Spleen (tissue), 13 donors: ENCODE measurements at places on chromosomes 2 and 18.

DNA sequence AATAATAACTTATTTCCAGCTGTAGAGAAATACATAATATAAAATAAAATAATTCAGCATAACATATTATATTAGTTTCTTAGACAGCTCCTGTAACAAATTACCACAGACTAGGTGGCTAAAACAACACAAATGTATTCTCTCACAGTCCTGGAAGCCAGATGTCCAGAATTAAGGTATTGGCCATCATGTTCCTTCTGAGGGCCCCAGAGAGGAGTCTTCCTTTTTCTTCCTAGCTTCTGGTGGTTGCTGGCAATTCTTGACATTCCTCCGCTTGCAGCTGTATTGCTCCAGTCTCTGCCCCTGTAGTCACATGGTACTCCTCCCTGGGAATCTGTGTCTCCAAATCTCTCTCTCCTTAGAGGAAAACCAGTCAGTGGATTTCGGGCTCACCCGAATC, 146.8 kb downstream of the RBM43 start:
- no peak for DNase-seq

DNA sequence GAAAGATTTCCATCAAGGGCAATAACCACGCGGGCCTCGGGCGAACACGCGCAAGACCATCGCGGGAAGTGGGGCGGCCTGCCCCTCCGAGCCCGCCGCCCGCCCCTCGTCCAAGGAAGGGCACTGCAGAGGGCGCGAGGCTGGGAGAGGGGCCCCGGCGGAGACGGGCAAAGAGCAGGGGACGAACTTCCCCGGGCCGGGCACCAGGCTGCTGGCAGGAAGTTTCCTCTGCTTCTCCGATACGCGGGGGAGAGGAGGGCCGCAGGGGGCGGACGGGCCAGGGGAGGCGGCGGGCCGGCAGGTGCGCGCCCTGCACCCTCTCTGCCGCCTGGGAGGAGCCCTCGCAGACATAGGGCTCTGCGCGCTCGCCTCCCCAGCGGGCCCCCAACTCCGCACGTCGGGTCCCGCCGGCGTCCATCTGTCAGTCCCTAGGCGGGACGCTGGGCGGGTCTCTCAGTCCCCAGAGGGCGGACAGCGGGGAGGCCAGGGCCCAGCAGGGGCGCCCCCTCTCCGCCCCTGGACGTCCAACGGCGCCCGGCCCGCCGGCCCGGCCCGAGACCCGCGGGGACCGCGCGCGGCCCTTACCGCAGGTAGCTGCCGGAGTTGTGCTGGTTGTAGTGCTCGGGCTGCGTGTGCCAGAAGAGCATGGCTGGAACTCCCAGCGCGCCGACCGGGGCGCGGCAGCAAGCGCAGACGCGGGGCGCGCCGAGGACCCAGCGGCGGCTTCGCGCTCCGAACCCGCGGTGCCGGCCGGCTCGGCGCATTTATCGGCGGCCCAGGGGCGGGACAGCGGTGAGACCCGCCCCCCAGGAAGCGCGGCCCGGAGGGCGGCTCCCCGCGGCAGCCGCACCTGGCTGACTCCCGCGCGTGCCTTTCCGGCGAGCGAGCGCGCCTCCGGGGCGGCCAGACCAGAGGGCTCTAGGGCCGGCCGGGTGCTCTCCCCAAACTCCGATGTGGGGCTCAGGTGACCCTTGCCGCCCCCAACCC, at the start of gene TFCP2L1:
TSS of gene TFCP2L1 (minus strand) at position 740 of the 987 bp plus-strand sequence. CDS start at position 647, 93 bp downstream.
- DNase-seq = peak; percentile 81

DNA sequence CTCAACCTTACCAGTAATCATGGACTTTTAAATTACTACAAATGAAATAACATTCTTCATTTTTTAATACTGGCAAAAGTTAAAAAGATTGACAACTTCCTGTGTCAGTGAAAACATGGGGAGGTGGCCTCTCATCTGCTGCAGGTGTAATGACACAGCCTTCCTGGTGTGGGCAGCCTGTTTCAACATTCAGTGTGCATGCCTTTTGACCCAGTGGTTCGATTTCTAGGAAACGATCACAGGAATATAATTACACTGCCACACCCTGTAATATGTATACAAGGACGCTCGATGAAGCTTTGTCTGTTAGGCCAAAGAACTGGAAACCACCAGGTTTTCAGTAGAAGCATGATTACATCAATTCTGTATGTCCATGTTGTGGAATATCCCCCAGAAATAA, 68.7 kb downstream of the MTHFD2 start:
- no peak for DNase-seq

DNA sequence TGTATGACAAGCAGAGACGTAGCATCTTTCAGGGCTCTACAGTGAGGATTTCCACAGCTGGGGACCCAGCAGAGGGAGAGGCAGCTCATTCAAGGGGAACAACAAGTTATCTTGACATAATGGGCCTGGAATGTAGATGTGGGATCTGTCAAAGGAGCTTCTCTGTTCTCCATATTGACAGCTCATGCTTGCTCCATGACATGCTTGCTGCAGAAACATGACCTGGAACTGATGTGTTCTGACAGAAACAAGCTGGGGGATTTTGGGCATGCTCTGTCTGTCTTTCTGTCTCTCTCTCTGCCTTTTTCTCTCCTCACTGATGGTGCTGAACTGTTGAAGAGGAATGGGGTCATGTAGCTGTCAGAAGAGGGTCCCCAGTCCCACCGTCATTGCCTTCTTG, 79.6 kb downstream of the MMADHC start:
- no peak for DNase-seq

- DNase-seq = no peak
Measured at GRCh38 chr2:71824436-71824835, 323.2 kb downstream of the CYP26B1 start.

GRCh38 chr18:59748628-59749360, 51.6 kb upstream of the CCBE1 start:
- no peak for DNase-seq

GRCh38 chr2:18213986-18214385, 335.5 kb downstream of the KCNS3 start:
- no peak for DNase-seq

GRCh38 chr2:189337656-189338055, 103.6 kb upstream of the WDR75 start:
- DNase-seq = no peak

DNA sequence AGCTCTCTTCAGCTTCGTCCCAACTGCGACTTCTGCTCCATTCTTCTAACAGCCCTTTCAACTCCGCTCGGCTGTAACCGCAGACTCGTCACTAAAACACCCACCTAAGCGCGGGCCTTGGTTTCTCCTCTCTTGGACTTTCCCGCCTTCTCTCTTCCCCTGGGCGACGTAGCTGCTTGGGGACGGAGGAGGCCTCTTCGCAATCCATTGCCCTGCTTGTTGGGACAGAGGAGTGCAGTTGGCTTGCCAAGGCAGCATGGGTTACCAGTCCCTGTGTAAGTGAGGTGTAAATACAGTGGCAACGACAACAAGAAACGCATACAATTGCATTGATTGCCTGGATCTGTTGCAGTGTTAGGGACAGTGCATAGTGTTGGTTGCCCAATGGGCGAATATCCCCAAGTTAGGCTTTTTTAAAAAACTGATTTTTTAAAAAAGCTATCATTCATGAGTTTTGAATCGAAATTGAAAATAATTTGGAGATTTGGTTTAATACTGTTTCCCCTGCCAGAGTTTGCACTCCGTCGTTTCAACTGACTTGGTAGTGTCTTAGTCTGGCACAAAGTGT, 484 bp upstream of the DARS1 start:
- DNase-seq = no peak

DNA sequence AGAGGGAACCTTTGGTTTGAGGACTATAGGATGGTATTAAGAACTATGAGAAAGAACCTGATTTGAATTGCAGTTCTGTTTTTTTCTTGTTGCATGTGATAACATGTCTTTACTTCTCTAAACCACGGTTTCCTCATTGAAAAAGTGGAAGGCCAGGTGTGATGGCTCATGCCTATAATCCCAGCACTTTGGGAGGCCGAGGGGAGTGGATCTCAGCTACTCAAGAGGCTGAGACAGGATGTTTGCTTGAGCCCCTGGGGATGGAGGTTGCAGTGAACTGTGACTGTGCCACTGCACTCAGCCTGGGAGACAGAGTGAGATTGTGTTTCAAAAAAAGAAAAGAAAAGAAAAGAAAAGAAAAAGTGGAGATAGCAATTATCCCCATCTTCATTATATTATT, 32.3 kb downstream of the SCN9A start:
- DNase-seq = no peak

DNA sequence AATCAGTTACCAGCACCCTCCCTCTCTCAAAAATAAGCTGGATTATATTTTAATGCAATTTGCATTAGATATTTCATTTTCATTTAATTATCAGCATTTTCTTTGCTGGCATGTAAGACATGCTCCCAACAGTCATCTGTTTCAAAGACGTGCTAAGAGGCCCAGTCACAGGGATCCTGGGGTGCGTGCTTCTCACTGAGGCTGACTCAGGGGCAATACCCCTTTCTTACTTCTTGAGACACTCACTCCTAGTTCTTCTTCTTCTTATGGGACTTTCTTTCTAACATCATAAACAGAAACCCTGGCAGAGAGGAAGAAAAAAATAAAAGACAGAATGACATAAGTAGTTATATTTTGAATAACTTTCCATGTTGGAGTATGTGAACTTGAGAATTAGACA, 372.1 kb upstream of the MEX3C start:
- DNase-seq = no peak

DNA sequence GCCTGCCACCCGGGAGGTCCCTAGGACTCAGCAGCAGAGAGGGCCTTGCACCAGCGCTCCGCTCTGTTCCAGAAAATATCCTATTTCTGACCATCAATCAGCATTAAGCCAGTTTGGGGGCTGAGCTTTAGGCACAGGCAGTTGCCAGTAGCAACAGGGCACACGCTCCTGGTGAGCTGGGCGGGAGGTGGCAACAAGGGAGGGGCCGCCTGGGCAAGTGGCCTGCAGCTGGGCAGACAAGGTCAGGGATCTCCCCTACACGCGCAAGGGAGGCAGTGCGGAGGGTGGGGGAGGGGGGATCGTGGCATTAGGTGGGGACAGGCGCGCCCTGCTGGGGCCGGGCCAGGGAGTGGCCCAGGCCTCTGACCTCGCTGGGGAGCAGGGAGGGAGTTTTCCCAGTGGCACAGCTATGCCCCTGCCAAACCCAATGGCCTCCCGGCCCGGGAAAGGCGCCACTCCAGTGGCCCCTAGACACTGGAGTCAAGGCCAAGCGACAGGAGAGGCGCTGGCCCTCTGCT, 302.8 kb downstream of the NCKAP5 start:
- DNase-seq = peak; percentile 82

GRCh38 chr2:26608557-26608956, 32.6 kb downstream of the CIB4 start:
- peak; percentile 67 for DNase-seq

GRCh38 chr2:219769090-219769910, 141.9 kb downstream of the SLC4A3 start:
- no peak for DNase-seq

DNA sequence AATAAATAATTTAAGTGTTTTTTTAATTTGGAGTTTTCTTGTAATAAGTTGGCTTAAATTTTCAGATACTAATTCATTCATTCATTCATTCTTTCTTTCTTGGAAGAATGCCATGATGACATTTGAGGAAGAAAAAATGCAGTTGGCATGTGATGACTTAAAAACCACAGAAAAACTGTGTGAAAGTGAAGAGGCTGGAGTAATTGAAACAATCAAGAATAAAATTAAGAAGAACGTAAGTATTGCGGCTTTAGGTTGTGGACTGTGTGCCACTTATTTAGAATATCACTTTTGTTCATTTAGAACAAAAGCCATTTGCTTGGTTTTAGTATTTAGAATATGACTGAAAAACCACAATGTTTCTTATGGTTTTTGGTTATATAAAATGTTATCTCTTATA, 51.4 kb downstream of the TTC39C start:
- no peak for DNase-seq

DNA sequence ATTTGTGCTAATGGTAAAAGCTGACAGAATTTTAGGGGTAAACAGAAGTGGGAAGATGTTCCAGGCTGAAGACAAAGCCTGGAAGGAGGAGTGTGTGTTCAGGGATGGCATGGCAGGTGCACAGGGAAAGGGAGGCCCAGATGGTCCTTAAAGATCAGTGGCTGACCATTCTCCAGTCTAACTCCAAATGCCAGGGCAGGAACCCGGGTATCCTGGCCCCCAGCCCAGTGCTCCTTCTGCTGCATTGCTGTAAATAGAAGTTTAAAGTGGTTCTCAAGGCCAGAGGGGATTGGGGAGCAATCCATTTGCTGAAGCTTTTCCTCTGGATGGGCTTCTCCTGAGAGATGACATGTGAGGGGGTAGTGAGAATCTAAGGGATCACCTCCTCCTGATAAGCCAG, 158.6 kb downstream of the CTIF start:
- no peak for DNase-seq

- no peak for DNase-seq
Measured at GRCh38 chr2:101982495-101983029, 9.2 kb upstream of the IL1R2 start.

DNA sequence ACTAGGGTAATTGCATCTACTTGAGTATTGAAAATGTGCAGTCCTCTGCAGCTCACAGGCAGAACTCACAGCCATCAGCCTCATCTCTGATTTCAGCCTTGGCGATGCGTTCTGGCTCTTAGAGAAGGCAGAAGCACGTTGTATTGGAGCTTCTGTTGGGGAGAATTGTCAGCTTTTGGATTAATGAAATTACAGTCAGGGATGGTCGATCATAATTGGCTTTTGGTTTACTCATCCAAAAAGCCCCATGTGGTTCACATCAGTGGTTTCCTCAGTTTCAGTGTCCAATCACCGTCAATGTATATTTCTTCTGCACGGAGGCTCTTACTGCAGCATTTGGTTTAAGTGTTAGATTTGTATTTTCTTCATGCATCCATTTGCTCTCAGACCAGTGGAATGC, 218.5 kb upstream of the SOX11 start:
- DNase-seq = no peak

DNA sequence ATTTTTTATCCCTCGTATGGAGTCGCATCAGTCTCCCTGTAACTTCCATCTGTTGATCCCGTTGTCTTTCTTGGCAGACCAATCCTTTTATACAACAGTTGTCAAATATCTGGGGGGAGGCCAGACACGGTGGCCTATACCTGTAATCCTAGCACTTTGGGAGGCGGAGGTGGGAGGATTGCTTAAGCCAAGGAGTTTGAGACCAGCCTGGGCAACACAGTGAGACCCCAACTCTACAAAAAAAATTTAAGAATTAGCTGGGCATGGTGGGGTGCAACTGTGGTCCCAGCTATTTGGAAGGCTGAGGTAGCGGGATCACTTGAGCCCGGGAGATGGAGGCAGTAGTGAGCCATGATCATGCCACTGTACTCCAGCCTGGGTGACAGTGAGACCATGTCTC, 2.0 kb downstream of the XRCC5 start:
- DNase-seq = no peak

DNA sequence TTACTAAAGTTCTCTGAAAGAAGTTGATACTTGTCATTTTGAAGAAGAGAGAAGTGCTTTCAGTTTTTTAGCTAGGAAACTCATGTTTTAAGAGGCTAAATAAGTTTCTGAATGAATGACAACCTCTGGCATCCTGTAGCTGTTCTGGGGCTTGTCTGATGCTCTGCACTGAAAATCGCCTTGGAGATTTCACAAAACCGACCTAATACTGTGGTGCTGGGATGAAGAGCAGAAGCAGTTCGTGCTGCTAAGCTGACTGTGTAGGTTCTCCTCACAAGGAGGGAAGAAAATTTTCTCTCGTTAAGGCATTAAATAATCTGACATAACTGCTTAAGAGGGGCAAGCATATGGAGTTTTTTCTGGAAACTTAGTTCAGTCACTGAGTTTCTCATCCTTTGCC, 193.2 kb downstream of the LTBP1 start:
- no peak for DNase-seq

- peak; percentile 90 for DNase-seq
Measured at GRCh38 chr18:48948112-48949049, 2.4 kb downstream of the SMAD7 start.
